ENCODE measurements at places on chromosomes 1 and 21.

DNA sequence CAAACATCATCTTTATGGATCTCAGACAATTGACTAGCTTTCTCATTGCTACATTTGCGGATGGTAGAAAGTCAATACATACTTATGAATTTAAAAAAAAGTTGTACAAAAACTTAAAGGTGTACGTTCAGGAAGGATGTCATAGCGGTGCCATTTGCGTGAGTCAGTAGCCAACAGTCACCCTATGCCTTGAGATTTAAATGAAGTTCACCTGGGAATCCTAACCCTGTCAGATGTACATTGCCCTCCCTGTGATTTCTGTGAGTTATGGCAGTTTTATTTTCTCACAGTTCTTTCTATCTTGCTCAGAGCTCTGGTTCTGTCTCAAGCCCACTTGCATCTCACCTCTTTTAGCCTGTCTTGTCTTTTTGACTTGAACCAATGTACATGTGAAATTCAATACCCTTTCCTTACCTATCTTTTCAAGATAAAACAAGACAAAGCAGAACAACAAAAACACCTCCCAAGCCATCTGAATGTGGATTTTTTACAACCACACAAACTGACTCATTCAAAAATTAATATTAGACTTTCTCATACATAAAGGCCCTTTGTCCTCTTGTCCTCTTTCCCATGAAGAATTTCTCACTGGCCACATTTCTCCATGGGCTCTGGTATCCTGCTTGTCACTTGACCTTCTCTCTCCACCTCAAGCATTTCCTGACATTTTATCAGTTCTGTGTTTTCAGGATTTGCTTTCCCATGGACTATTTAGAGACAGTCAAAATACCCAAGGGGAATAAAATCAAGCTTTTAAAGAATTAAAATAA, 25.3 kb upstream of the ZNF697 start:
- DNase-seq: no peak

DNA sequence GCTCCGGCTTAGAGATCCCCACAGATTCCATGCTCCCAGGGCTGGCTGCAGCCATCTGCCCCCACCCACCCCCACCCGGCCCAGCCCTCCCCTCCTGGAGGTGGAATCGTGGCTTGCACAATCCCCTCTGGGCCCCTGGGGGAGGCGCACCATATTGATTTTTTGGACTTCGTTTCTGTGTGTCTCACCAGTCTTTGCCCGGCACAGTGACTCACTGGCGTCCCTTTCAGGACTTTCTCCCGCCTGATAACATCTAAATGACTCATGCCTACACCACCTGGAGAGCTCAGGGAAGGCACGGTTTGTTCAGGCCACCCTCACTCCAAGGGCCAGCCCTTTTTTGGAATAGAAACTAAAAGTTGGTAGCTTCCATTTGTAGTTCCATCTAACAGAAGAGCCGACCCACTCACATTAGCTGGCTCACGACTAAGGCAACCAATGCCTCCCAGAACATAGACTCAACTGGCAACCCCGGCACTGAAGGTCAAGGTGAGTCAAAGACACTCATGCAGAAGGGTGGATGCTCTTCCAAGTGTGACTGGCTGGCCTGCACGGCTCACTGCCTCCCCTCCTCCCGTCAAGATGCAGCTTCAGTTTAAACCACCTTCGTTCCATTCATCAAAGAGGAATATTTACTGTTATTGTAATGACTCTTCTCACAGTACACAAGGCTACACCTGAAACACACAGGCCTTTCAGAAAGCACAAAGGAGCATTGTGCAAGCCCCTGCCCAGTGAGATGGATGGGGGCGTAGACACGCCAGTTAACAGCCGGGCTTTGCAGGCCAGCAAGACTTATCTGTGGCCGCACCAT, 18.1 kb upstream of the ETS2 start:
- no peak for DNase-seq

- DNase-seq: no peak
These were observed 50.1 kb downstream of the ARHGEF11 start for GRCh38 chr1:156995412-156995811.

DNA sequence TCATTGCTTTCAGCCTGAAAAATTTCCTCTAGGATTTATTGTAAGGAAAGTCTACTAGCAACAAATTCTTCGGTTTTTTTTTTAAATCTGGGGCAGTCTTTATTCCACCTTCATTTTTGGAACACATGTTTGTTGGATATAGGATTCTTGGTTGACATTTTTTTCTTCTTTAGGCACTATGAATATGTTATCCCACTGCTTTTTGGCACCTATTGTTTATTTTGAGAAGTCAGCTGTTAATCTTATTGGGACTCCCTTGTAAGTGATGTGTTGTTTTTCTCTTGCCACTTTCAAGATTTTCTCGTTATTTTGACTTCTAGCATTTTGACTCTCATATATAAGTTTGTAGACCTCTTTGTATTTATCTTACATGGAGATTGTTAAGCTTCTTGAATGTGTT, 99.3 kb downstream of the NPHS2 start:
- no peak for DNase-seq

- no peak for DNase-seq
These were observed 77.3 kb downstream of the RPE65 start for GRCh38 chr1:68372487-68372886.

DNA sequence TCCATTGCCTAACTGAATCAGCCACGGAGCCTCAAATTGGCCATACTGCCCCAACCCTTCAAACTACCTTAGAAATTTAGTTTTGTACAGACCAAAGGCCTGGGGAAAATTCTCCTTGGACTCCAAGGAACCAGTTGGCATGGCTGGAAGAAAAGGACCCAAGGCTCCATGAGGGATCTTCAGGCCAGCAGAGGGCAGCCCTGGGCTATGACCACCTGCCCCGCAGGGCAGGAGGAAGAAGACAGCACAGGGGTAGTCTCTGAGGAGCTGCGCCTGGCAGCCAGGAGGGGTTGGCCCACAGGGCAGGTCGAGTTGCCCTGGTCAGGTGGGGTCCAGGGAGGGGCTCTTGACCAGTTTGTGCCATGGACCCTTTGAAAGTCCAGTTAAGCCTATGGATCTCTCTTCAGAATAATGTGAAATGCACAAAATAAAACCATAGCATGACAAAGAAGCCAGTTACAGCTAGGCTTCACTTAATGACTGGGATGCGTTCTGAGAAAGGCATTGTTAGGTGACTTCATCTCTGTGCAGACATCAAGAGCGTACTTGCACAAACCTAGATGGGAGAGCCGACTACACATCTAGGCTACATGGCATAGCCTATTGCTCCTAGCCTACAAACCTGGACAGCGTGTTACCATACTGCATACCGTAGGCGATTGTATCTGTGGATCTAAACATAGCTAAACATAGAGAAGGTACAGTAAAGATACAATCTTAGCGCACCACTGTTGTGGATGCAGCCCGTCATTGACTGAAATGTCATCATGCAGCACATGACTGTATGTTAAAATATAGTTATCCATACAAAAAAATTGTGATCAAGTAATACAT, 26.1 kb downstream of the CACNA1S start:
- peak; percentile 23 for DNase-seq

GRCh38 chr1:207811920-207812720, 60.3 kb downstream of the CD46 start:
- DNase-seq: no peak

Data from CD4-positive, alpha-beta T cell treated with Interleukin-4 for 4 hours (primary cell).